NCI-H1694 (cell line): ENCODE measurements at places on chromosomes 16 and 17.
A peak's percentile ranks its signal among the peaks of the same experiment; 100 is the strongest.

- no peak for DNase-seq
These were observed 583.1 kb upstream of the HSBP1 start for GRCh38 chr16:83224642-83225041.

- no peak for DNase-seq
These were observed 28.4 kb upstream of the WFIKKN2 start for GRCh38 chr17:50807009-50807408.

GRCh38 chr16:6571044-6571443 is 761.6 kb upstream of the RBFOX1 start:
- DNase-seq = no peak

- DNase-seq = no peak
These were observed 24.2 kb downstream of the SGSH start for GRCh38 chr17:80195671-80196529.

GRCh38 chr17:80424878-80425765 is 10.2 kb downstream of the ENDOV start:
- DNase-seq = no peak

DNA sequence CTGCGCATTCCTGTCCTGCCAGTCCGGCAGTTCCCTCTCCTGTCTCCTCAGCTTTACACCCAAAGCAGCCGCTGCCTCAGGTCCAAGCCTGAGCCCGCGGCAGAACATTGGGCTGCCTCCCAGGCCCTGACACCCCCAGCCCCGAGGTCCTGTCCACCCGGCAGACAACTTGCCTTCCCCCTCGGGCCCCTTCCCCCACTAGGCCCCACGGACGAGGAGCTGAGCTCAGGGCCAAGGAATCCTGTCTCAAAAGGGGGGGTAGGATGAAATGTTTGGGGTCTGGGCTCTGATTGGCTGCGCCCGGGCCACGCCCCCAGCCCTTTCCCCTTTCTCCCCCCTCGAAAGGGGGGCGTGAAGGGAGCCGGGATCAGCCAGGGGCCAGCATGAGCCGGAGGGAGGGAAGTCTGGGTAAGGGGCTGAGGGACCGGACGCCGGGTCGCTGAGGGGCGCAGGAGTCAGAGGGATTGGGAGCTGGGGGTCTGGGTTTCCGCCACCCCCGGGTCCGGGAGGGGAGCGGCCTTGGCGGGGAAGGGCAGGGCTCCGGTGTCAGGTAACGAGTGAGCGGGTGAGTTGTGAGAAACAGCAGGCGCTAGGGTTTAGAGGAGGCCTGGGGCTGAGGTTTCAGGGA is at the start of gene CTF1:
CTF1 (plus strand) TSS at position 354 of the 628 bp plus-strand sequence; CDS start at position 384, 30 bp downstream.
- no peak for DNase-seq

- no peak for DNase-seq
These were observed 746 bp downstream of the GNAO1 start for GRCh38 chr16:56191835-56192634.

- no peak for DNase-seq
These were observed 127.8 kb upstream of the KCNJ16 start for GRCh38 chr17:69947027-69947759.

- DNase-seq = no peak
These were observed 255.0 kb upstream of the ZFHX3 start for GRCh38 chr16:73302942-73303341.

DNA sequence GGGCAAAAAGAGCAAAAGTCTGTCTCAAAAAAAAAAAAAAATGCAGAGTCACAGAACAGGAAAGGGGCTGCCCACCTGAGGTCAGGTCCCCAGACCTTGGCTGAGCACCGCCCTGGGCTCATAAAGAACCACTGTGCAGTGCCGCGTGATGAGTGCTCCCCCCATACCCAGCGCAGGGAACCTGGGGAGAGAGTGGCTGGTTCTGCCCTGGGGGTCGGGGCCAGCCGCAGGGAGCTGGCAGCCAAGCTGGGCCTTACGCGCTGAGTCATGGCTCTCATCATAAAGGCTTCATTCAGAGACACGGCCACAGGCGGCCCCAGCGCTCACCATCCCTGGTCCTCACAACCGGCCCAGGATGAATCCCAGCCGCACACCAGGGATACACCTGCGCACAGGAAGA is 80.7 kb downstream of the RAB11FIP4 start:
- no peak for DNase-seq

GRCh38 chr16:25264597-25264996 is 7.0 kb upstream of the ZKSCAN2 start:
- no peak for DNase-seq

GRCh38 chr17:28384281-28385036 is 13.0 kb downstream of the SARM1 start:
- DNase-seq = no peak

GRCh38 chr16:64711026-64711425 is 410.8 kb downstream of the CDH11 start:
- no peak for DNase-seq

- DNase-seq = peak; percentile 84
These were observed 126.0 kb upstream of the CIBAR2 start for GRCh38 chr16:85238233-85238647.

GRCh38 chr16:19380328-19380727 is 37.4 kb upstream of the TMC5 start:
- no peak for DNase-seq

DNA sequence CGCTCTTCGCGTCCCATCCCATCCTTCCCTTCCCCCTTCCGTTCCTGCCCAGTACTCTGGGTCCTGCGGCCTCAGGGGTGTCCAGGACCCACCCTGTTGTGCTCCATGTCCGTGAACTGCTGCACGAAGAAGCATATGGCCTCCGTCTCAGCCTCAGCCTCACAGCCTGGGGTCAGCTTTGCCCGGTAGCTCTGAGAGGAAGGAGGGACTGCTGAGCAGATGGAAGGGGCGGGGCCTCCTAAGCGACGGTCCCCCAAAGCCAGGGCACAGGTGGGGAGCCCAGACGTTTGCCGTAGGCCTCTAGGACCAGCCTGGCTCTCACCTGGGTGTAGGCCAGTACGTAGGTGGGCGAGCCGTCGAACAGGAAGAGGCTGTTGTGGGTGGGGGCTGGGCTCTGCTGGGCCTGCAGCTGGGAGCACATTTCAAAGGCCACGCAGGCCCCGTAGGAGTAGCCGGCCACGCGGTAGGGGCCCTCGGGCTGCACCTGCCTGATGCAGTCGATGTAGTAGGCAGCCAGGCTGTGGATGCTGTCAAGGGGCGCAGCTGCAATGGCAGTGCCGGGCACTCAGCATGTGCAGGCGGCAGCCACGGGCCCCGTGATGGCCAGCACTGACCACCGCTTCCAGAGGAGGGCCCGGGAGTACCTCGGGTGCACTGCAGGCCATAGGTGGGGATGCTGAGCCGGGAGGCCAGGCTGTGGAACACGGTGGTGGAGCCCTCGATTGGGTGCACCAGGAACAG is 14.6 kb upstream of the DUS1L start:
- no peak for DNase-seq

DNA sequence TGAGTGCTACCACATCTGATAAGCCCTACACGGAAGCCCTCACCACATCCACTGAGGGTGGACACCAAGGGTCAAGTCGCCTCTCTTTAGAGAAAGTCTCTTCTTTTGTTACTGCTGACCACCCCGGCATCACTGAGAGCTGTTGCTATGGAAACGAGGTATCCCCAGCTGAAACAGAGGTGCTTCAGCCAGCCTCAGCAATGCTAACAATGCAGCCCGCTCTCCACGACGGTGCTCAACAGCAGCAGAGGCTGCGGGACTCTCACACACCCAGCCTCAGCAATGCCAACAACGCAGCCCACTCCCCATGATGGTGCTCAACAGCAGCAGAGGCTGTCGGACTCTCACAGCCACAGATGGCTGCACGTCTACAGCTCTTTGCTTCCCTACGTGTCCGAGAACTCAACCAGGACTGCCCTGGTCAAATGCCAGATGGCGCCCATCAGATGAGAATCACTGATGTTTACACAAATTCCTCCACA is 41.4 kb downstream of the VPS53 start:
- no peak for DNase-seq

- no peak for DNase-seq
These were observed 1000.4 kb downstream of the CDH11 start for GRCh38 chr16:64121473-64121872.

DNA sequence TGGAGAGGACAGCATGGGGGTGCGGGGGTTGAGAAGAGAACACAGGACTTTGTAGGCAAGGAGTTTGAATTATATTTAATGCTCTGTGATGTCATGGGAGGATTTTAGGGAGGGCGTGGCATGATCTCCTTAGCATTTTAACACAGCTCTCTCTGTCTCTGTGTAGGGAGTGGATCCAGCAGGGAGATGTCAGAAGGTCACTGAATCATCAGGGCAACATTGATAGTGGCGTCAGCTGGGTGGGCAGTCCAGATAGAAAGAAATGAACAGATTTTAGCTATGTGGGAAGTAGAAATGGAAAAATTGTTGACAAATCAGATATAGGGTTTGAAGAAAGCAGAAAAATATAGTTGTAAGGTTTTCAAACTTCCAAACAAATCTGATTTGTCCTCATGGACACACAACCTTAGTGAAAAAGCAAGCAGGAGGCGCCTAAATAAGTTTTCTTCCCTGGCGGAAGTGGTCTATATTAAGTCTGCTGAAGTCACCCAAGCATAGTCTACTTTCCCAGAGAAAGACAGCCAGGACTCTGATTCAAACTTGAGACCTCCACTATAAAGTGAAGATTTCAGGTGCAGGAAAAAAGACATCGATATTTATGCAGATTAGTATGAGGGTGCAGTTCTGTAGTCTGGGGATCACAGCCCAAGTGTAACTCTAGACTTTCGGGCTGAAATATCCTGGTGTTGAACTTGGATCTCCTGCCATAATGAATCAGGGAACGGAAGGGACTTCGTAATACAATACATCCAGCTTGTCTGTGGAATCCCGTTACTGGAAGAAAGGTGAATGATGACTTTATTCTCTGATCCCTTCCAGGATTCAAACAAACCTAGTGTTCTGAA is 10.1 kb upstream of the PCTP start:
- no peak for DNase-seq

DNA sequence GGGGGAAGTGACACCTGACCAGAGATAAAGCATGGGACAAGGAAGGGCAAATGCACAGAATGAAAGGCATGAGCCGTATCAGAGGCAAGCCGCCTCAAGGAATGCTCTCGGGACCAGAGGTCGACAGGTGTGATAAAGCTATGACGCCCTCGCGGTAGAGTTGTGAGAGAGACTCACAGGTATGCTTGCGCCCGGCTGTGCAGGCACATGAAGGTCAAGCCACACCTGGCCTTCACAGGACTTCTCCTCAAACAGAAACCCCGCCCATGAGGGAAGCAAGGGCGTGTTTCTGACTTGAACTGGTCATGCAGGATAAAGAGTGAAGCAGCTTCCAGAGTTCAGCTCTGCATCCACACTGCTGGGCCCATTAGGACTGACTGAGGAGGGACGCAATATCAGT is 7.8 kb downstream of the NCBP3 start:
- no peak for DNase-seq

DNA sequence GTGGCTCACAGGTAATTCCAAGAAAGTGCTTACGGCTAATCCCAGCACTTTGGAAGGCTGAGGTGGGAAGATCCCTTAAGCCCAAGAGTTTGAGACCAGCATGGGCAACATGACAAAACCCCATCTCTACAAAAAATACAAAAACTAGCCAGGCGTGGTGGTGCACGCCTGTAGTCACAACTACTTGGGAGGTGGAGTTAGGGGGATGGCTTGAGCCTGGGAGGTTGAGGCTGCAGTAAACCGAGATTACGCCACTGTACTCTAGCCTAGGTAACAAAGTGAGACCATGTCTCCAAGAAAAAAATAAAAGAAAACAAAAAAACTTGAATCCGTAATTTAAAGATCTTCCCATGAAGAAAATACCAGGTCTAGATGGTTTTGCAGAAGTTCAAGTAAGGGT is 5.0 kb downstream of the ICAM2 start:
- no peak for DNase-seq

DNA sequence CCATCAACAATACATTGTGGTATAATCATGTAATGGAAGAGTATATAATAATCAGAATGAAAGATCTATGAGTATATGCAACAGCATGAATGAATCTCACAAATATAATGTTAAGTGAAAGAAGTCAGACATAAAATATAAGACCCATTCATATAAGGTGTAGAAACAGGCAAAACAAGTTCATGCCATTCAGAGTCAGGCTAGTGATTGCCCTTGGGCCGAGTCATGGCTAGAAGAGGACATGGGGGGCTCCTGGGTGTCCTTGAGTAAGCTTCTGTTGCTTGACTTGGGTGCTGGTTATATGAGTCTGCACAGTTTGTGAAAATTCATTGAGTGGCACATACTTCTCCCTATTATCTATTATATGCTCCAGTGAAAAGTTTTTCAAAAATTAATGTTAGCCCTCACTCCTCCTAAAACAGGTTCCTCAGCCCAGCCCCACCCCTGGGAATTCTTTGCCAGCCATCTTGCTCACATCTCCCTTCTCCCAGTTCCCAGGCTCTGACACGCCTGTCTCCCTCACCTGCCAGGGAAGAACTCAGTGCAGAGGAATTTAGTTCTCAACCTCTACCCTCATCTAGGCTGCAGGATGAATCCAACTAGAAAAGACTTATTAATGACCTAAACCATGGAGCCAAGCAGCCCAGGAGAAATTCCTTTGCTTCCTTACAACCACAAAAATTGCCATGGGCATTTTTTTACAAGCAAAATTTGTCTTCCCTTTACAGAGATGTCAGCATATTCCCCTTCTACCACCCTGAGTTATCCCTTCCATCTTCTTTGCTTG is 52.4 kb upstream of the NFAT5 start:
- no peak for DNase-seq

GRCh38 chr17:44384823-44385286 is 4.6 kb downstream of the ITGA2B start:
- DNase-seq = no peak

GRCh38 chr17:1577182-1577581 is 14.6 kb upstream of the PITPNA start:
- DNase-seq = no peak

GRCh38 chr17:71349908-71350600 is 770.8 kb upstream of the SOX9 start:
- no peak for DNase-seq

GRCh38 chr17:29240968-29241963 is 5.4 kb upstream of the CRYBA1 start:
- DNase-seq = no peak

- no peak for DNase-seq
These were observed 24.5 kb downstream of the GPR142 start for GRCh38 chr17:74391771-74392170.

- DNase-seq = no peak
These were observed 33.1 kb upstream of the PHB1 start for GRCh38 chr17:49447628-49448302.

GRCh38 chr17:74888469-74888868 is 5.0 kb downstream of the FADS6 start:
- no peak for DNase-seq
